ENCODE measurements at places on chromosomes 5 and 9.
A peak's percentile ranks its signal among the peaks of the same experiment; 100 is the strongest.

- no peak for DNase-seq
These were observed 26.6 kb upstream of the TLR4 start for GRCh38 chr9:117677572-117677971.

- DNase-seq = no peak
These were observed 284.4 kb downstream of the DNAH5 start for GRCh38 chr5:13660072-13660471.

DNA sequence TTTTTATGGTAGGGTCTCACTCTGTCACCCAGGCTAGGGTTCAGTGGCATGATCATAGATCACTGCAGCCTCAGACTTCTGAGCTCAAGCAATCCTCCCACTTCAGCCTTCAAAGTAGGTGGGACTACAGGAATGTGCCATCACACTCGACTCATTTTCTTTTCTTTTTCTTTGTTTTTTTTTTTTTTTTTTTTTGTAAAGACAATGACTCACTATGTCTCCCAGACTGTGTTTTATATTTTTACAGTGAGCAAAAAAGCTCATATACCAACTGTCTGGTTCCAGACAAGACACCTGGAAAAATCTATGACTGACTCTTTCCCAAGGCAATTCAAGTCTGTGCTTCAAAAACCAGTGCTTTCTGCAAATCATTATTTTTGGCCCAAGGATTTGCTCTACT is 10.8 kb upstream of the FOXD1 start:
- no peak for DNase-seq

- no peak for DNase-seq
These were observed 715.2 kb upstream of the ZNF608 start for GRCh38 chr5:125461641-125462072.

GRCh38 chr9:87020169-87020950 is 73.1 kb upstream of the GAS1 start:
- DNase-seq = no peak

GRCh38 chr5:179238628-179238970 is 106.7 kb downstream of the ADAMTS2 start:
- no peak for DNase-seq

DNA sequence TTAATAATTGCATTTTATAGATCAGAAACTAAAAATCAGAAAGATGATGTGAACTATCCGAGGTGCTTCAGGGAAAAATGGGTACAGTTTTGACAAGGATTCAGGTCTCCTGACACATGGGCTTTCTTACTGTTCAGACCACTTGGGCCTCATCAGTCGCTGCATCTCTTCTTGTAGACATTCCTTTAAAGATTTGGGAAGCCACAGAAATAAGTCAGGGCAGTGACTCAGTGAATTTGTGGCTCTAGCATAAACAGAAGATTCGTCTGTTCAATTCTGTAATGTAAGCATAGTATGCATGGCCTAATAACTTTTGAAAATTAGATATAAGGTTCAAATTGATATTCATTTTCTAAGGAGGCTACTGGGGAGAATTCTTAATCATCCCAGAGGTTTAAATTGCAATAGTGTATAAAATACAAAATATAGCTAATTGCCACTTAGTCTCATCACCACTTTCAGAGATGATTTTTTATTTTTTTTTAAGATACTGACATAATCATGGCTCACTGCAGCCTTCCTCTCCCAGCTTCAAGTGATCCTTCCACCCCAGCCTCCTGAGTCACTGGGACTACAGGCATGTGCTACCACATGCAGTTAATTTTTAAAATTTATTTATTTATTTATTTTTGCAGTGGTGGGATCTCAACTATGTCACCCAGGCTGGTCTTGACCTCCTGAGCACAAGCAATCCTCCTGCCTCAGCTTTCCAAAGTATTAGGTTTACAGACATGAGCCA is 48.9 kb downstream of the RASEF start:
- DNase-seq = no peak

- no peak for DNase-seq
These were observed 169.3 kb downstream of the DCP2 start for GRCh38 chr5:113145757-113146387.

GRCh38 chr9:137705443-137705863 is 86.6 kb downstream of the EHMT1 start:
- DNase-seq = no peak

- DNase-seq = no peak
These were observed 56.1 kb downstream of the CHD1 start for GRCh38 chr5:98872674-98873073.

GRCh38 chr5:98585661-98586310 is 187.7 kb upstream of the RGMB start:
- DNase-seq = no peak

GRCh38 chr5:7218141-7218540 is 177.8 kb upstream of the ADCY2 start:
- no peak for DNase-seq

DNA sequence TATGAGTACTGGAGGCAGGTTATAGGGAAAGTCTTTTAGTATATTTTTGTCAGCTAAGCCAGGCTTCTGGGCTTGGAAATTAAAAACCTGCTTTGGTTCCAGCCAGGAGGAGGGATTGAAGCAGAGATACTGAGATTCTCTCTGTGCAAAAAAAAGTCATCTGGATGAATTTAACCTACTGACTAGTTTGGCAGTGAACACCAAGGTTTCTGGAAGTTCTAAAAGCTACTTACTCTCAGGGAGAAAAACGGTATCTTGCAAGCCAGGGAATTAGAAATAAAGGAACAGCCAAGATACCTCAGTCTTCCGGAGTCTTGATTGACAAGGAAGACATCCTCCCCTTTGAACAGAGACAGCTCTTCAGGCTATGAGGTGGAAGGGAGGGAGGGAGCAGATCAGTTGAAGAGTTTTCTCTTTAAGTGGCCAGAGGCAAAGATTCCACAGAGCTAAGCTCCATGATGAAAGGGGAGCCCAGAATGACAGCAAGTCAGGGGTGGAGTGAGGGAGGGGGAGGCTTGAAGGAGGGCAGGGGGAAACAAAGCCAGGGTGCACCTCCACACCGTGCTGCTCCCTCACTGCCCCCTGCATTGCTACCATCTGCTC is 8.3 kb upstream of the ZBTB34 start:
- DNase-seq = no peak

DNA sequence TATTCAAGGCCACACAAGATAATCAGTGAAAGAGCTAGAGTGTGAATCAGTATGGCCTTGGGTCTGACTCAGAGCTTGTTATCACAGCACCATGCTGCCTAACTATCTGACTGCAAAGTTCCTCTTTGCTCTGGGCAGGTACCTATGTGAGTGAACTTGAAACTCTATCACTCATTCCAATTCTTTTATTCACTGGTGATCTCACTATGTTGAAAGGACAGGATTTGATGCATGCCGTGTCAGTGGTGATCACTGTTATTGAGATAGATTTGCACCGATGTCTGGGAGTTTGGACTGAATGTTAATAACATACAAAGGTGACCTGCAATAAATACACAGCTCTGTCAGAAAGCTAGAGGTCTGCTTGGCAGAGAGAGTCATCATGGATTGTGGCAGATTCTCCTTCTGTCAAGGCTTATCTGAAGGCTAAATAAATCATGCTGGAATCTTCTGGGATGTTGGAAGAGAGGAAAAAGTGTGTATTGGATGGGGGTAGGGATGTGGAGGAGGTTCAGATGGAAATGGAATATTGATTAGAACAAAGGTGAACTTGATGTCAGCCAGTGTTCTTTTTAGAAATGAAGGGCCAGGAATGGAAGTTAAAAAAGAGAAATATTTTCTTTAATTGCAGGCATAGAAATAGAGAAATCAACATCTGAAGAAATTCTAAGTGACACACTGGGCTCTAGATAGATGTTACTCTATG is 91.8 kb upstream of the TNC start:
- DNase-seq = no peak

- no peak for DNase-seq
These were observed 66.9 kb downstream of the GRIN3A start for GRCh38 chr9:101671567-101671966.

DNA sequence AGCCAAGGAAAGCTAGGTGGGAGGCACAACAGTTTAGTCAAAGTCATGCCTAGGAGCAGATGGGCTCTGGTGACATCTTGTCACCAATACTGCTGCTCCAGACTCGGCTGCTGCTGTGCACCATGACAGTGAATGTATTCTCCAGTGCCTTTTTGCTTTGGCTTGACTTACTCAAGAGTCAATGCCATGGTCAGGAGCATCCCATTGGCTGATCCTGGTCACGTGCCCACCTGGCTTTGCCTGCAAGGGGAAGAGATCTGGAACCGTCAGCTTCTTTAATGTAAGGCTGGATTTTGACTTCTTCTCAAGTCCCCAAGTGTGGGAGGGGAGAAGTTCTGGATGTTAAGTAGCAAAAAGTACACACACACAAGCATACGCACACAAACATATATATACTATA is 19.9 kb upstream of the MUSK start:
- no peak for DNase-seq

- DNase-seq = no peak
These were observed 136.4 kb downstream of the SLIT3 start for GRCh38 chr5:169164481-169164925.

GRCh38 chr5:763397-763796 is 21.1 kb downstream of the ZDHHC11B start:
- DNase-seq = peak; percentile 2

- DNase-seq = no peak
These were observed 1.8 kb downstream of the SHB start for GRCh38 chr9:38066914-38067858.

DNA sequence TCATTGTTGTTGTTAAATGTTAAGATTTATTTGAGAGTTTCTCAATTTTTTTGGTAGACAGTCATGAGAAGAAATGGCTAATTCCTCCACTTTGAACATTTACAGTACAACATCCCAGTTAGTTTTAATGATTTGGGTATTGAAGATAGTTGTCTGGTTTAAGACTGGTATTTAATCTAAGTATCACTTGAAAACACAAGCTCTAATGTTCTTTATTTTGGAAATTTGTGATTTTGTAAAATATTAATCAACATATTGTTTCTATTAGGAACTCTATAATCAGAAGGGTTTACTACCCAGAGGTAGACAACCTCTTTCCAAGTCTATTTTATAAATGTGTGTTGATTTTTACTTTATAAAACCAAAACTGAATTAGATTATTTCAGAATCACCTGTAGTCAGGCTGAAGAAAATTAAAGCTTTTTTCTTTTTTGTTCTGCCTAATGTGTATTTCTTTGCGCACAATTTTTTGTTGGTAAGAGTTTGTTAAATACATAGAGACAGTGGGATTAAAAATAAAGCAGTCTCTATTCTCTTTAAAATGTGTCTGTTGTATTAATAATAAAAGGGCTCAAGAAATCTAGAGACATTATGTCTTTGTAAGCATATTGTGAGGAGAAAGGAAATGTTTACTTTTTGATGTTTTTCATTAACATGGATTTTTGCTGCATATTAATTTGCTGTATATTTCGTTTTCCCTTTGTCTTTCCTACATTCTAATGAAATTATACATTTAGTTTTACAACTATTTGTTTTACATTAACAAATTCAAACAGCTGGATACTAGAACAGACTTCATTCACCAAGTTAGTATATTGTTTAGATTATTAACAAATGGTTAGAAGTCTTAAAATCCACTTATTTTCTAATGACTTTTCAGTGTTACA is 3.9 kb upstream of the PURA start:
- no peak for DNase-seq

DNA sequence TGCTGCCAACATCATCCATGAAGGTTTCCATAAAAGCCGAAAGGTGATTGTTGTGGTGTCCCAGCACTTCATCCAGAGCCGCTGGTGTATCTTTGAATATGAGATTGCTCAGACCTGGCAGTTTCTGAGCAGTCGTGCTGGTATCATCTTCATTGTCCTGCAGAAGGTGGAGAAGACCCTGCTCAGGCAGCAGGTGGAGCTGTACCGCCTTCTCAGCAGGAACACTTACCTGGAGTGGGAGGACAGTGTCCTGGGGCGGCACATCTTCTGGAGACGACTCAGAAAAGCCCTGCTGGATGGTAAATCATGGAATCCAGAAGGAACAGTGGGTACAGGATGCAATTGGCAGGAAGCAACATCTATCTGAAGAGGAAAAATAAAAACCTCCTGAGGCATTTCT is 10.1 kb downstream of the TLR4 start:
- no peak for DNase-seq

Measured in SK-N-DZ (cell line).